ENCODE measurements at places on chromosomes 13 and 19.

GRCh38 chr19:3670796-3671679, 29.2 kb downstream of the PIP5K1C start:
- DNase-seq, result no peak

GRCh38 chr13:23205807-23206206, 25.0 kb downstream of the SGCG start:
- DNase-seq, result no peak

GRCh38 chr19:3316659-3317207, 49.6 kb upstream of the NFIC start:
- DNase-seq, result no peak

DNA sequence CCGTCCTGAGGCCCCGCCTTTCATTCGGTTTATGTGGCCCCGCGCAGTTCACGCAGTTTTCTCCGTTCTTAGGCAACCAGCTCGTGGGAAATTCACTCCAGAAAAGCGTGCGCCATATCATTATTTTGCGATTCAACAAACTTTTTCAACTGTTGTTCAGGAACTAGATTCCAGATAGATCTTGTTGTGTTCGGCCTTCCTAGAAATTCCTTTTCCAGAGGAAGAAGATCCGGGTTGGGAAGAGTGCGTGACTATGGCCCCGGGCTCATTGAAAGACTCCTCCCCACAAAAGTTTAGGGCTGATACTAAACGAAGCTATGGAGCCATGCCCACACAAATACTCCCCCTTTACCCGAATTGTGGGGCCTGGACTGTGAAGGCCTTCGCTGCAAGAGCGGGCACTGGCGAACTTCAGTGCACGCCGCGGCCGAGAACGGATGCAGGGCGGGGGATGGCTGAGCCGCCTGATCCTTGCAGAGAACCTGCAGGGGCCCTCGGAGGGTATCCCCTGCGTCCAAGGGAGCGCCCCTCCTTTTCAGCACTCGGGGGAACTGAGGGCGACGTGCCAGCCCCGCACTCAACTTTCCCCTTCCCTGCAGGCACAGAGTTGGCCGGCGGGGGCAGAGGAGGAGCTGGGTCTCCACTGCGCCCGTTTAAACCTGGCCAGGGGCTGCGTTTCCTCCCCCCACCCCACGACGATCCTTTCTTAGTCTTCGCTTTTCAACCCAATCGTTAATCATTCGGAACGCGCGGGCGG, 904 bp upstream of the SOX1 start:
- no peak for DNase-seq

GRCh38 chr19:30935146-30935545, 414.1 kb downstream of the TSHZ3 start:
- no peak for DNase-seq

DNA sequence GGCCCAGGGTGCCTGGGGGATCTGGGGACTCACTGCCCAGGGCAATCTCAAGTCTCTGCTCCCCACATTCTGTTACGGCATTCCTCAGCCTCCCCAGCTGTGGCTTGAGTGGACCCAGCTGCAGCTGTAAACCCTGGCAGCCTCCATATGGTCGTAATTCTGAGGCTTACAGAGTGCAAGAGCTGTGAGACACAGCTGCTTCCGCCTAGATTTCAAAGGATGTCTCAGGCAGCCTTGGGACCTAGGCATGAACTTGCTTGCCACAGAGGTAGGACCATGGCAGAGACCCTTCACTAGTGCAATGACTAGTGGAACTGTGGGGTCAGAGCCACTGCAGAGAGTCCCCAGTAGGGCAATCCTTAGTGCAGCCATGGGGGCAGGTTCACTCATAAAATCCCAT, 297.5 kb downstream of the ENOX1 start:
- no peak for DNase-seq

DNA sequence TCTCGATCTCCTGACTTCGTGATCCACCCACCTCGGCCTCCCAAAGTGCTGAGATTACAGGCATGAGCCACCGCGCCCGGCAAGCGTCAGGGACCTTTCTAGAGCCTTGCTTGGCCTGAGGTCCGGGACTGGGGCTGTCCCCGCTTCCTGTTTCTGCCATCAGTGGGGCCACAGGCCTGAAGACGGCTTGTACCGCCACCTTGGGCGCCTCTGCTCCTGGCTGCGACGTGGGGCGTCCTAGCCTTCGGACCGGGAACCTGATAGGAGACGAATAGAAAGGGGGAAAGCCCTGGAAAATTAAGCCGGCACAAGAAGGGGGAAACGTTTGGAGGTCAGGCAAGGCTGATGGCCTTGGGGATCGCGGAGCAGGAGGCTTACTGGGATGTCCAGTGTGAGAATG, 35.1 kb downstream of the RNF6 start:
- DNase-seq, result no peak

- DNase-seq, result no peak
These were observed 29.8 kb downstream of the ADGRE2 start for GRCh38 chr19:14748601-14749000.
